ENCODE measurements at places on chromosomes 2 and 18.

DNA sequence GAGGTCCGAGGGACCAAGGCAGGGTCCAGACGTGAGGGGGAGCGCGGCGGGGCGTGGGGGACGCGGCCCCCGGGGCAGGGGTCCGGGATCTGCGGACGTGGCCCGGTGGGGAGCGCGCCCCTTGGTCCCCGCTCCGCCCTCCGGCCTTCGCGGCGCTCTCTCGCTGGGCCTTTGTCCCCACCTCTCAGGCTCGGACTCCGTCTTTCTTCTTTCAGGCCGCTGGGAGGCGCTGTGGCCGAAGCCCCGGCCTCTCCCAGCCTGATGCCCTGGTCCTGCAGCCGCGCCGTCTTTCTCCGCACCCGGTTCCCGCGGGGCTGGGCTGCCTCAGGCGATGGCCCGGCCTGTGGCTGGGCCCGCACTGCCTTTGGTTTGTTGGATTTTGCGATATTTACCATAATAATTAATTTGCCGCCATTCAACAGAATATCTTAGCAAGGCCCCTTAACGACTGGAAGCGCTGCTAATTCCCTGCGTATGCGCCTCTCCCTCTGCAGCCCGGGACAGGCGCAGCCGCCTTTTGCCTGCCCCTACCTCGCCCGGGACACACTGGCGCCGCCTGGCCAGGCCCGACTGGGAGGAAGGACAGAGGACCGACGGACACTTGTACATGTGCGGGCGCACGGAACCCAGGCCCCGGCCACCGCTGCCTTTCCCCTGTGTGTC is 10.8 kb downstream of the SIX3 start:
- DNase-seq: peak; percentile 43

DNA sequence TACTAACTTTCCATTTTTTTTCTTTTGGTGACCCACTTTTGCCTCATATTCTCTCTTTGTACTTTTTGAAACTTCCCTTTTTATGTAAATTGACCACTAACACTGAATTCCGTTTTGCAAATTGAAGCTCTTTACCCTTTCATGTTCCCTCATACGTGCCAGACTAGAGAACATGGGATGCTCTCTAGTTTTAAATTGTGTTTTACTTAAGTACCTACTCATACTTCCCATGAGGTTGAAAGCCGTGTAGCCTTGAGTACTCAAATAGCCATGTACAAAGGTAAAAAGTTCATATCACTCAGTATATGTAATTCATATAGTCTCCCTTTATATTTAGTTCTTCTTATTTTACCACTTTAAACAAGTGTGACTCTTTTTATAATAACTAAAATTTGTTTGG is 119.7 kb downstream of the PIK3C3 start:
- no peak for DNase-seq

- no peak for DNase-seq
Observed at GRCh38 chr2:237320801-237321560, 93.0 kb downstream of the COL6A3 start.

DNA sequence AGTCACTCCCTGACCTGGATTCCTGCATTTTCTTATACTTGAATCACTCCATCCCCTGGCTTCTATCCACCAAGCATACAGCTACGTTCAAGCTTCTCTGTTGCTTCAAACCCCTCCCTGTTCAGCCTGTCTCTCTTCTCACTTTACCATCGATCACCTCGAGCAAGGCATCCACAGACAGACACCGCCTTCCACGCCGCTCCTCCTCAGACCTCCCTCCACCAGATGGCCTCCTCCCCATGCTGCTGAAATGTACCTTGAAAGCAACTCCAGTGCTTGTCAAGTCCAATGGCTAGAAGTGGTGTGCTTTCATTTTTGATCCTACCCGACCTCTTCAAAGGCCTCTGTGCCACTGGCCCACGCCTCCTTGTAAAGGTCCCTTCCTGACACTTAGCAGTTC is 131.3 kb upstream of the ACAA2 start:
- DNase-seq: no peak

- DNase-seq: no peak
Observed at GRCh38 chr2:177051278-177051677, 161.3 kb upstream of the HNRNPA3 start.

DNA sequence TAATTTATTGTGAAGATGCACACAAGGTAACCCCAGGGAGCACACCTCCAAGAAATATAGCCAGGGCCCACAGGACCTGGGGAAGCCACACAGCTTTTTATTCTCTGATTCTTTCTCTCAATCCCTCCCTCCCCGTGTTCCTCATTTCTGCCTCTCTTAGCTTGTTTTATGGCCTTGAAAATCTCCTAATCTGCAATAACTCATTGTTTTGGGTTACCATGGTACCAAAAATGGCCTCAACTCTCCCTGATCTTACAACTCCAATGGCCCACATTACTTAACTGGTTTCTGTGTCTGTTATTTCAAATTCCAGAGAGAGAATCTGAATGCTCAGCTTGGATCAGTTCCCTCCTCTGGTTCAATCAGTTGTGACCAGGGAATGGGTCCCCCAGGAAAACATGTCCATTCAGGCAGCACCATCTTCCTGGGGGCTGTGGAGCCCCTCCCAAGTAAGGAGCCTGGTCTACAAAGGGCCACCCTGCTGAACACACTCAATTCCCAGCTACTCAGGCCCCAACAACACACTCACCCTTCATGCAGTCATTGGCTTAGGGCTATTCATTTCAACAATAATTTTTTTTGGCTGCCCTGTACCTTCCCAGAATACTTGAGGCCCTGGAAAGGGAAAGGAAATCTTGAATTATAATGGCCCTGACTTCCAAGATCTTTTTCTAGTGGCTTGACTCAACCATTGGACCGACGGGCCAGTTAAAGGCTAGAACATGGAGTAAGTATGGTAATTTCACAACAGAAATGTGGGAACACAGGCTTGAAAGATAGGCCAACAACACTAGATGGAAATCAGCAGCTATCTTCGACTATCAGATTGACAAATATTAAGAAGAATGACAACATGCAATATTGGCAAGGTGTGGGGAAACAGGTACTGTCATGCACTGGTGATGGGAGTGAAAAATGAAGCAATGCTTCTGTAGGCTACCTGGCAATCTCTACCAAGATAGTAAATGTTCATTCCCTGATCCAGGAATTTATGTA is 41.6 kb upstream of the ST3GAL5 start:
- DNase-seq: no peak

- DNase-seq: no peak
Observed at GRCh38 chr2:181441670-181442069, 15.5 kb upstream of the ITGA4 start.

- DNase-seq: no peak
Observed at GRCh38 chr2:48268671-48269070, 261.3 kb upstream of the STON1 start.

Data from stimulated activated CD4-positive, alpha-beta T cell treated with anti-CD3 and anti-CD28 coated beads, Interleukin-2, amount 100 ng/mL, for 48 hours (primary cell).